ENCODE measurements at places on chromosomes 4 and X. TPM values are rescaled to one million over a fixed set of nuclear protein-coding genes. Genes with fewer than 3 reads are reported as not detected.

RADX gene
- 13.7 TPM for total RNA-seq

STK32B gene
- total RNA-seq = 33.8 TPM

SPON2 gene
- 95.4 TPM for total RNA-seq

UCP1 gene
- not detected for total RNA-seq

GPR34 gene
- 5.4 TPM for total RNA-seq

HSFX2 gene
- not detected for total RNA-seq

DIPK2B gene
- 25.4 TPM for total RNA-seq

GUCY1A1 gene
- 160 TPM for total RNA-seq

DNA sequence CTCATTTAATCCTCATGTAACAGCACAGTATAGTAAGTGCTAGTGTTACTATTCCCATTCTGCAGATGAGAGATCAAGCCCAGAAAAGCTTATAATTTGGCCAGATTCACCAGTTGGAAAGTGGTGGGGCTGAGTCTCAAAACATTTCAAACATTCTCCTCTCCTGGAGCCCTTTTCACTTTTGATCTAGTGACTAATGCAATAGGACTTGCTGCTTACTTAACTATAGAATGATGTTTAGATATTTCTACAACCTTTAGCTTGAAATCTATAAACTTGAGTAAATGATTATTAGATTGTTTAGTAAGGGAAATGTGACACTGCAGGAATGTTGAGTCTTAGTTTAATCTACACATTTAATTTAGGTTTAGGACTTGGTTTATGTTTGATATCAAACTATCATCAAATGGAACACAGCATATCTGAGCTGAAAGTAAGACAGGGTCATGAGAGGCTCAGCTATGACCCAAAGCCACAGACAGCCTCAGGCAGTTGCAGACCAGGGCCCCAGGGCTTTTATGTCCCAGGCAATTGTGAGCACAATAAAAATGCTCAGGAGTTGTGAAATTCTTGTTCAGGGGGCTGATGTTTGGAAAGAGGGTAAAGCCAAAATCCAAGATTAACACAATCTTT, 199.5 kb upstream of the HS3ST1 start:
- DNase-seq = no peak

DNA sequence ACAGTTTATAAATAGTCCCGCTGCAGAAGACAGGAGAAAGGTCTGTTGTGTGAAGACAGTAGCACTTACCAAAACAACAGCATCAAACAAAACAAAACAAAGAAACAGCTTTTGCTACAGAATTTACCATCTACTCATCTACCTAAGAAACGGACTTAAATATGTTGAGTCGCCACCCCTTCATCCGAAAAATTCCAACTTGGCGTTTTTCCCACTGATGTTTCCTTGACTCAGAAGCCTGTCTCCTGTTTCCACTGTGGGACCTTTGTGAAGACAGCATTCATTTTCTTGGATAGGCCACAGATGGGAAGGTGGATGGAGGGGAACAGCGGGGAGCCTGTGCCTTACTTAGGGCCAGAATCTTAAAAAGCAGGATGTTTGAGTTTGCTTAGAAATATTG, 1.3 kb upstream of the ITM2A start:
- DNase-seq = no peak

- no peak for DNase-seq
Measured at GRCh38 chr4:66769441-66769840, 775.9 kb downstream of the CENPC start.

DNA sequence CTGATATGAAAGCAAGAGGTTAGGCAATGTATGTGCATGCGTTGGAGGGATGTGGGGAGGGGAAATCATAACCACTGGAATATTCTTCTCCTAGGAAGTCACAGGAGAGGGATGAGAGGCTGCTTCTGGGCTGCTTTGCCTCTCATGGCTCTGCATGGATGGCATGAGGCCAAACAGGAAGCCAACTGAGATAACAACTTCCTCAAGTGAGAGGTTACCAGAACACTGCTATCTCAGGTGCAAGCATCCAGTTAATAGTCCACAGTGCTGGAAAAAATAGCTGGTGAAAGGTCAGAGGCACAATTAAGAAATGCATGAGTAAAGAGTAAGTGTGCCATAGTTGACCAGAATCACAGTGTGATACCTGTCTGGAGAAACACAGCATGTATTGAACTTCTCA, 113.3 kb downstream of the ELOVL6 start:
- DNase-seq = no peak

DNA sequence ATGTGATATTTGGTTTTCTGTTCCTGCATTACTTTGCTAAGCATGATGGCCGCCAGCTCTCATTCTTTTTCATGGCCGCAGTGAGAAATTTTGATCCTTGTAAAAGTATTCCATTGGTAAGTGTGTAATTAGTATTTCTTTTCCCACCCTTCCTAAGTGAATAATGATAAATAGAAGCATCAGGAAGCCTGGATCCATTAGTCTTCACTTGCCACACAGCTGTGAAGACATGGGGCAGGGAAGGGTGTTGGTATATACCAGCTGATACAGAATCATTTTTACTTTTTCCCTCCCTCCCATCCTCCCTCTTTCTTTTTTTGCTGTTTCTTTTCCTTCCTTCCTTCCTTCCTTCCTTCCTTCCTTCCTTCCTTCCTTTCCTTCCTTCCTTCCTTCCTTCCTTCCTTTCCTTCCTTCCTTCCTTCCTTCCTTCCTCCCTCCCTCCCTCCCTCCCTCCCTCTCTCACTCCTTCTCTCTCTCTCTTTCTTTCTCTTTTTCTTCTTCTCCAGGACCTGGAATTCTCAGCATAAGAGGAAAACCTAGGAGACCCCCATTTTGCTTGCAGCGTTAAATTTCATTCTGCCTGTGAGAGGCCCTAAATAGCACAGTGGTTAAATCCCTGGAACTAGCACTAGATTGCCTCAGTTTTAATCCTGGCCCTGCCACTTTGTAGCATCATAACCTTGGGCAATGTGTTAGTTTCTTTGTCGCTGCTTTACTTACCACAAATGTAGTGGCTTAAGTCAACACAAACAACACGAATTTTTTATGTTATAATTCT, 1.4 kb upstream of the NR0B1 start:
- DNase-seq = no peak

DNA sequence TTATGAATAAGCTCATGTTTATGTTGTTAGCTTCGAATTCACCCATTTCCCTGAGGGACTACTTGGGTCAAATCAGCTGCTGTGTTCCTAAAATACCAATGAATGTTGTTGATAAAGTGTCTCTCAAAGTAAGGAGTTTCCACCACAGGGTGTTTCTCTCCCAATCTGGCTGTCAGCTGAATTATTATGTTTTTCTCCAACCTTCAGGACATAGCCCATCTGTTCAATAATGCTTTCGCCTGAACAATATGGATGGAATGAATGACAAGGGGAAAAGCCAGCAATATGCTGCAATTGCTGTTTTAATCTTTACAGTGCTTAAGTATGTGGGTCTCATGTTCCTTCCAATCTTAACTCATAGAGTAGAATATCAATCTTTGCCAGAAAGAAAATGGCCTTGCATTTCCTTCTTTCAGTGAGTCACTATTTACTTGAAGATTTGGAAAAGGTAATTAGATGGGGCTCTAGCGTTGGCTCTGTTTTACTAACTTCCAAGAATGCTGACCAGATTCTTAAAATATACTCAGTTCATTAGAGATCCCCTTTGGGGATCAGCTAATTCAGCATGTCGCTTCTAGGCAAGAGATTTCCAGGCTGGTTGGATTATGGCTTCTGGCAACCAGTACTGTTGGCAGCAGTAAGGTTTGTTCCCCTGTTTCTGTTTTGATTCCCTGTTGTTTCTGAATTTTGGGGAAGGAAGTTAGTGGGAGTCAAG, 410.5 kb downstream of the PPP3CA start:
- DNase-seq = no peak

DNA sequence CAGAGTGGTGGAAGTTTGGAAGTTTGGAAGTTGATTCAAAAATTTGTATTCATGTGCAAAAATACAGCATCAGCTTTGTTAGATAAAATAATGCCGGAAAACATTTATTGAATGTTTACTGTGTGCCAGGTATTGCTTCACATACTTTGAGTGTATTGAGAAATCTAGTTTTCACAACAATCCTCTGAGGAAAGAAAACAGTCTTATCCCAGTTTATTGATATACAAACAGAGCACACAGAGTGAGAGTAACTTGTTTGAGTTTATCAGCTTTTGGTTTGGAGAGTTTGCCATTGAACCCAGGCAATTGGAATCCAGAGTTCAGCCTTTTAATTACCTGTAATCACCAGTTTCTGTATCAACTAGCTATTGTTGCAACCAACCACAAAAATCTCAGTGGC, 127.2 kb upstream of the RPS6KA3 start:
- no peak for DNase-seq

GRCh38 chr4:142832022-142832421, 14.1 kb downstream of the INPP4B start:
- no peak for DNase-seq

- DNase-seq = no peak
Measured at GRCh38 chr4:162245051-162245450, 81.3 kb upstream of the FSTL5 start.

DNA sequence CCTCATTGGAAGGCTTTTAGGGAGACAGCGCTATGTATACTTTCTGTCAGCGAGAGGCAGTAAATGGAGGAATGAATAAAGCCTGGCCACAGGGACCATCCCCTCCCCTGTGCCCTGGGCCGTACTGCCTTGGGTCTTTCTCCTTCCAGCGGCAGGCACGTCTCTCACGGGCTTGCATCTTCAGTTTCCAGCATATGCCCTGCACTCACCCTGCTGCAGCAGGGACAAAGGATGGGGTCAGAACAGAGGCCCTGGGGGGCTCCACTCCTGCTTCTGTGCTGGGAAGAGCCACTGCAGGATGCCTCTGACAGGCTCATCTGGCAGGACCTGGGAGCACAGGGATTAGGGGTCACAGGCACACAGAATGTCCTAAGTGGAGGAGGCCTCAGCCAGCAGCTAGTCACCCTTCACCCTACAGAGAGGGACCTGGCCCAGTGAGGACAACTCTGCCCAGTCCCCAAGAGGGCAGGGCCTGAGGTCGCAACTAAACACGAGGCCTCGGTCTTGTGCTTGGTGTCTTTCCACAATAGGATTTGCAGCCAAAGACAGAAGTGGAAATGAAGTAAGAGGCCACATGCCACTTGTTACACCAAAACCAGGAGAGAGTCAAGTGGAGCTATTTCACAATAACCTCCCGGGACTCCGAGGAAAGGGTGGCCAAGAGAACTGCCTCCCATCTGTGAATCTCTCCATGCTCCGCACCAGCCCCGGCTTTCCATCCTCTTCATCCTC, 150.8 kb downstream of the AFAP1 start:
- no peak for DNase-seq

GRCh38 chrX:131918839-131919238, 104.3 kb upstream of the STK26 start:
- no peak for DNase-seq

GRCh38 chr4:154625971-154626370, 13.5 kb upstream of the FGG start:
- no peak for DNase-seq

- no peak for DNase-seq
Measured at GRCh38 chrX:13305108-13305507, 14.7 kb downstream of the ATXN3L start.

- DNase-seq = no peak
Measured at GRCh38 chr4:19152264-19152663, 1099.4 kb upstream of the SLIT2 start.

DNA sequence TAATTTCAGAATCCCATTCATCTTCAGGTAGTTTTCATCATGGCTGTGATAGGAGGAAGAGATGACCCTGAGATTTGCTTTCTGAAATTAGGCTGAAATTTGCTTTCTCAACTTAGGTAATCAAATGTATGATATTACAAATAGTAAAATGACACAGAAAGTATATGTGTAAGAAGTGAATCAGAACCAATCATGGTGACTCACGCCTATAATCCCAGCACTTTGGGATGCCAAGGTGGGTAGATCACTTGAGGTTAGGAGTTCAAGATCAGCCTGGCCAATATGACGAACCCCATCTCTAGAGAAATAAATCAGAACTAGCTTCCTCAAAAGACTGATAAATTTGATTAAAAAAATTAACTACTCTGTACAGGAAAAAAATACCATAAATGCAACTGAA, 555.4 kb downstream of the STPG2 start:
- DNase-seq = no peak

- DNase-seq = no peak
Measured at GRCh38 chr4:91279899-91280298, 1023.9 kb upstream of the GRID2 start.

DNA sequence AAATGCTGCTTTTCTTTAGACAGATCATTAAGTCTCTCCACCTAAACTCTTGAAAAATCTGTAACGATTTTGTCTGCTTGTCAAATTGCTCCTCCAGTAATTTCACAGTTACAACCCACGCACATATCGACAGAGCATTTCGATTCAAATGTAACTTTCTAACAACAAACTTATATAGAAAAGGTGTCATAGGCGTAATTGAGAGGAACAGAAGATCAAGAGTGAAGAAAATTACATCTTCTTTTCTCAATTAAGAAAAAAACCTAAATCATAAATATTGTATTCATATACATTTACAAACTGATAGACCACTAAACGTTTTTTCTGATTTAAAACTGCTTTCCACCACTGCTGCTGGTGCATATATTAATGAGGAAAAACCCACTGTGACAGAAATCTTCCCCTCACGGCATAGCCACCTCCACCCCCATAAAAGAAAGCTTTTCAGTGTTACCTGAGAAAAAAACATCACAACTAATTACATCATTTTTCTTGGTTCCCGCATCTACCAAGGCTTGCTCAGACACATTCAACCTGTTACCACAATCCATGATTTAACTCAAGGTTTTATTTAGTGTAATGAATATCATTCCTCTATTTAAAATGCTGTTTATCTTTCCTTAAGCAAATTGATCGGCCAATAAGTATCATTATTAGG, 1.9 kb downstream of the GPM6A start:
- no peak for DNase-seq

- DNase-seq = no peak
Measured at GRCh38 chr4:8414377-8414776, 26.1 kb downstream of the ACOX3 start.

DNA sequence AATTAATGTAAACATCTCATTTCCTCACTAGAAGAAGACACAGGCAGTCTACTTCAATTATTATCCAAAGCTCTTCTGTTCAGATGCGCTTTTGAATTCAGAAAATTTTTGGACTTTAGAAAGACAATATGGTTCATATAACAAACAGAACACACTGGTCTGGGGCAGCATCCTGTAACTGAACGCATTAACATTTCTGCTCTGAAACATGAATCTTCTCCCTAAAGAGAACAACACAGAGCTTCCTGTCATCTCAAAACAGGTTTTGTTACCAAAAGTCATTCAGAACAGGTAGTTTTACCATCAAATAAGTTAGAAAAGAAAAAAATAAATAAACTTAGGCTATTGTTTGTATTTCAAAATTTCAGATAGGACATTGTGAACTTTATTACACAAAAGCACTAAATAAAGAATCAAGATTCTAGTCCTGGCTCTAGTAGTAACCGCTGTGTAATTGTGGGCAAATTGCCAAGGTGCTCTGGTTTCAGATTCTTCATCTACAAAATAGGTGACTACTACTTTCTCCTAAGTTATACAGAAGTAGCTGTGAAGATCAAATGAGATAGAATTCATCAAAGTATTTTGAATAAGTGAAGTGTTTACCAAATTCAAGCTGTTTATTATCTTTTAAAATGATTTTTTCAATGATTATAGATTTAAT, 252.3 kb upstream of the RASGEF1B start:
- DNase-seq = peak; percentile 45

- no peak for DNase-seq
Measured at GRCh38 chrX:9681422-9681821, 84.2 kb downstream of the GPR143 start.

- no peak for DNase-seq
Measured at GRCh38 chr4:24252121-24252520, 332.2 kb downstream of the DHX15 start.
